ENCODE measurements at places on chromosomes 1 and 21.
A peak's percentile ranks its signal among the peaks of the same experiment; 100 is the strongest.

GRCh38 chr1:108590957-108591356 lies 31.1 kb downstream of the EEIG2 start:
- DNase-seq: no peak

- DNase-seq: peak; percentile 70
Measured at GRCh38 chr1:37930246-37931101, 16.4 kb downstream of the INPP5B start.

- DNase-seq: no peak
Measured at GRCh38 chr1:46303872-46304326, 401 bp downstream of the UQCRH start.

- no peak for DNase-seq
Measured at GRCh38 chr1:201707656-201708055, 121.3 kb upstream of the IPO9 start.

DNA sequence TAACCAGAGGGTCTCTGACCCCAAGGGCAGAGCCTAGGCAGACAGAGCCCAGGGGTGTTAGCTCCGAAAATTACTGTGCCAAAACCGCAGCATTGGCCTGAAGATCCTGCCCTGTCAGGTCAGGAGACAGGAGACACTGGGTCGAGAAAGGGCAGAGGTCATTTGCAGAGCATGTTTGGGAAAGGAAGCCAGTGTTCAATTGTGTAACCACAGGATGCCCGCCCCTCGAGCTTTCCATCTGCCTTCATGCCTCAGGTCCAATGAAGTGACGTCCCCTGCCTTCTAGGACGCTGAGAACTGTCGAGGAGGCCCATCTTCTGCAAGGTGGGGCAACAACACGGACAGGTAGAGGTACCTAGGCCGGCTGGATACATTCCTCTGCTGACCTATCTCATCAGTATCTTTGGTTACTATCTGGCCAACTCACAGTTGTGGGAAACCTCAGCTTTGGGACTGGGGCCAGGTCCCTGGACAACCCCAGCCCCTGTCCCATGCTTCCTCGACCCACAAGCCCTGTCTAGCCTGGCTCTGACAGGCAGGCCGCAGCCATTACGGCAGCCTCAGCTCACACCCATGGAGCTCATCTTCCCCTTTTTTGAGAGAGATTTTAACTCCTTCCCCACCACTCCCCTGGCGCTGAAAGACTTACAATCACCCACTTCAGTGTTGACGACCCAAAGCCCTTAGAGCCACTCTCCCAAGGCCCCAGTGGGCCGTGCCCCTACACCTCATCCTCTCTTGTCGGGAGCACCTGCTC lies 1.3 kb downstream of the ARL8A start:
- peak; percentile 35 for DNase-seq

DNA sequence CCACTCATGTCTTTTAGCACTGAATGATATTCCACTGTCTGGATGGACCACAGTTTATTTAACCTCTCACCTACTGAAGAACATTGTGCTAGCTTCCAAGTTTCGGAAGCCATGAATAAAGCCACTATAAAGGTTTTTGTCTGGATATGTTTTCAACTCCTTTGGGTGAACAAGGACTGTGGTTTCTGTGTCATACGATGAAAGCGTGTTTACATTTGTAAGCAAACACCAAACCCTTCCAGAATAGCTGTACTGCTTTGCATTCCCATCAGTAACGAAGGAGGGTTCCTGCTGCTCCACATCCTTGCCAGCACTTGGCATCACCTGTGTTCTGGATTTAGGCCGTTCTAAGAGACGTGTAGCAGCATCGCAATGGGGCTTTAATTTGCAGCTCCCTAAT lies 10.7 kb upstream of the ARHGEF16 start:
- no peak for DNase-seq

All from thyroid gland (tissue), 4 donors.